Activated naive CD8-positive, alpha-beta T cell treated with anti-CD3 and anti-CD28 coated beads, Interleukin-2, amount 50 U/mL, for 24 hours (primary cell): ENCODE measurements at places on chromosomes 12 and 14.

DNA sequence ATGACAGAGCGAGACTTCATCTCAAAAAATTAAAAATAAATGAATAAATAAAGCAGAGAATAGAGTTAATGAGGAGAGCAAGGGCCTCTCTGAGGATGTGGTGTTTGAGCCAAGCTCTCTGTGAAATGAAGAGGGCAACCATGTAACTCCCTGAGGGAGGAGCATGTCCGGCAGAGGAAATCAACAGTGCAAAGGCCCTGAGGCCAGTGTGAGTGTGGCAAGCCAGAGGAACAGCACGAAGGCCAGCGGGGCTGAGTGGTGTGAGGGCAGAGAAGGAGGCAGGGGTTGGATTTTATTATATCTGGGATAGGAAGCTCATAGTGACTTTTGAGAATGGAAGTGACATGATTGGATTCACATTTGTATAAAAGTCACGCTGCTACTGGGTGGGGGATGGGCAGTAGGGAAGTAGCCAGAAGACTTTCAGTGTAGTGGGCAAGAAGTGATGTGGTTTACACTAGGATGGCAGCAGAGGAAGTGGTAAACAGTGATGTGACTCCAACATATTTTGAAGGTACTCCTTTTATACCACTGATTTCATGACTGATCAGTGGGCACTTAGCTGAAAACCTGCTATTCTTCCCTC lies 10.3 kb upstream of the LRP1-AS start:
- no peak for DNase-seq

DNA sequence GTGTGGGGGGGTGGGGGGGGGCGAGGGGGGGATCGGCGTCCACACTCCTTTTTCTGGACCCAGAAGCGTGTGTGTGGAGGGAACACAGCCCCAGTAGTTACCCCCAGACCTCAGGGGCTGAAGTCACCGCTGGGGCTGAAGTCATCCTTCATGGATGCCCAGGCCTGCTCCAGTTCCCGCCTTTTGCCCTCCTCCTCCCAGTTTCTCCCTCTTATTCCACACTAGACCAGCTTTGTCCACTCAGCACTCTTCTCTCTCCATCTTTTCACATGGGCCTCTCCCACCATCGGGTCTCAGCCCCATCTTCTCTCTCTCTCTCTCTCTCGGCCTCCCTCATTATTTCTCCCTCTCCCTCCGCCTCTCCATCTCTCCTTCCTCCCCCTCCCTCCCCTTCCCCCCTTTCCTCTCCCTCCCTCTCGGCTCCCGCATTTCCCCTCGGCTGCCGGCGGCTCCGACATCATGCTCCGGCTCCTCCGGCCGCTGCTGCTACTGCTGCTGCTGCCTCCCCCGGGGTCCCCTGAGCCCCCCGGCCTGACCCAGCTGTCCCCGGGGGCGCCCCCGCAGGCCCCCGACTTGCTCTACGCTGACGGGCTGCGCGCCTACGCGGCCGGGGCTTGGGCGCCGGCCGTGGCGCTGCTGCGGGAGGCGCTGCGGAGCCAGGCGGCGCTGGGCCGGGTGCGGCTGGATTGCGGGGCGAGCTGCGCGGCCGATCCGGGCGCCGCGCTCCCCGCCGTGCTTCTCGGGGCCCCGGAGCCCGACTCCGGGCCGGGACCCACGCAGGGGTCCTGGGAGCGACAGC lies at the start of gene P3H3:
Gene P3H3, plus strand, starts transcription at position 426 of the 799 bp plus-strand sequence. Its CDS starts 34 bp downstream, at position 460.
- no peak for DNase-seq

DNA sequence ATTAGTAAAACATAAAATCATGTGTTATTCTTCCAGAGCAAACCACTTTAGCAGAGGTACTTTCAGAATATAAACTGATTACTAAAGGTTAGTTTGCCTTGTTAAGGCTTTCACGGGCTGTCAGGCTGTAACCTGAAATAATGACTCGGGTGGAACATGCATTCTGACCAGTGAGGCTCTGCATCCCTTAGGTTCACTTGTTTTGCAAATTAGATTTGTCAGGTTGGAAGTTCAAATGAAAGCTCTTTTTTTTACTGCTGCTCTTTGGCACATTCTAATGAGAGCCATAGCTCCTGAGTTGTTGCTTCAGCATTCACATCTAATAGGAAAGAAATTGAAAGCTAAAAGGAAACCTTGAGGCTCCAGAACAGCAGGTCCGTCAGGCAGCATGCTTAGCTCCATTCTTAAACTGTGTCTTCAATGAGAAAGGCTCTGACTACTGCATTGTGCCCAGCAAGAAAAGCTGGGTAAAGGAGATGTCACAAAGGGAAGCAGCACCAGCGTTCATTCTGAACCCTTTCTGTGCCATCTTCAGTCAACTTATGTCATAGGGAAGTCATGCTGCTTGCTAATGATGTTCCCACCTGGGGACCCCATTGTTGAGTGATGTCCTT lies 445.5 kb upstream of the FBXO33 start:
- no peak for DNase-seq

- no peak for DNase-seq
Measured at GRCh38 chr14:90522571-90523191, 125.9 kb downstream of the CALM1 start.

DNA sequence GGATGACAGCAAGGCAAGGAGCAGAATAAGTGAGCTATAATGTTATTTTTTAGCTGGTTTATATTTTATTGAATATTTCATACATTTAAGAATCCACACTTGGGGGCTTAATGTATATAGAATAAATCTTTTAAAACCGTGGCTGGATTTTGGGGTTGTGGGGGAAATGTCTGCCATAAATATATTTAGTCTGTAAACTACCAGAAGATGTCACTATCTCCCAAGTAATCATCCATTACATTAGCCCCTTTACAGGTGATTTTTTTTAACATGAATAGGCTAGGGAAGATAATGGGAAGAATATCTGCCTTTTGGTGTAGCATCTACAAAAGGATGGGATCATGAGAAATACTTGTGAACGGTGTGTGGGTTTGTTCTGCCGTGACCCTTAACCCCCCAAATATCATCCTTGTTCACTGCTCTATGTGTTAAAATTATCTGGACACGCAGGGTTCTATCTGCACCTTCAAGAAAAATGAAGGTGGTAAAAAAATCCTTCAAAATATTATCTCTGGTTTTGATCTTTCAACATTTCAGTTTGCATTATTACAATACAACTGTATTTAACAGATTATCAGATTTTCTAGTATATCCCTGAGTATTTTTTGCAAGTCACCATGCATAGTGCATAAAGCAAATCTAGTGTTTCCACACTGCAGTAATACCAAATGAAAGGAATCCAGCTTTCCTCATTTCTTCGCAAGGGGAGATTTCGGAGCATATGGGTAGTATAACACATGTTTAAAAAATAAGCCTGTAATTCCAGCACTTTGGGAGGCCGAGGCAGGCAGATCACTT lies 8.0 kb upstream of the SLC17A8 start:
- DNase-seq = no peak

DNA sequence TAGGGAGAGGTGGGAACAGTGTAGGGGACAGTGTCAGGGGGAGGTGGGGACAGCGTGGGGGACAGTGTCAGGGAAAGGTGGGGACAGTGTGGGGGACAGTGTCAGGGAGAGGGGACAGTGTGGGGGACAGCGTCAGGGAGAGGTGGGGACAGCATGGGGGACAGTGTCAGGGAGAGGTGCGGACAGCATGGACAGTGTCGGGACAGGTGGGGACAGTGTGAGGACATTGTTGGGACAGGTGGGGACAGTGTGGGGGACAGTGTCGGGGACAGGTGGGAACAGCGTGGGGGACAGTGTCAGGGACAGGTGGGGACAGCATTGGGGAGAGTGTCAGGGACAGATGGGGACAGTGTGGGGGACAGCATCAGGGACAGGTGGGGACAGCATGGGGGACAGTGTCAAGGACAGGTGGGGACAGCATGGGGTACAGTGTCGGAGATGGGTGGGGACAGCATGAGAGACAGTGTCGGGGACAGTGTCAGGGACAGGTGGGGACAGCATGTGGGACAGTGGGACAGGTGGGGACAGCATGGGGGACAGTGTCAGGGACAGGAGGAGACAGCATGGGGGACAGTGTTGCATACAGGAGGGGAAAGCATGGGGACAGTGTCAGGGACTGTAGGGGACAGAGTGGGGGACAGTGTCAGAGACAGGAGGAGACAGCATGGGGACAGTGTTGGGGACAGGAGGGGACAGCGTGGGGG lies 139.0 kb downstream of the TMEM121 start:
- no peak for DNase-seq

GRCh38 chr12:113519464-113520307 lies 48.0 kb upstream of the LHX5 start:
- DNase-seq = no peak

DNA sequence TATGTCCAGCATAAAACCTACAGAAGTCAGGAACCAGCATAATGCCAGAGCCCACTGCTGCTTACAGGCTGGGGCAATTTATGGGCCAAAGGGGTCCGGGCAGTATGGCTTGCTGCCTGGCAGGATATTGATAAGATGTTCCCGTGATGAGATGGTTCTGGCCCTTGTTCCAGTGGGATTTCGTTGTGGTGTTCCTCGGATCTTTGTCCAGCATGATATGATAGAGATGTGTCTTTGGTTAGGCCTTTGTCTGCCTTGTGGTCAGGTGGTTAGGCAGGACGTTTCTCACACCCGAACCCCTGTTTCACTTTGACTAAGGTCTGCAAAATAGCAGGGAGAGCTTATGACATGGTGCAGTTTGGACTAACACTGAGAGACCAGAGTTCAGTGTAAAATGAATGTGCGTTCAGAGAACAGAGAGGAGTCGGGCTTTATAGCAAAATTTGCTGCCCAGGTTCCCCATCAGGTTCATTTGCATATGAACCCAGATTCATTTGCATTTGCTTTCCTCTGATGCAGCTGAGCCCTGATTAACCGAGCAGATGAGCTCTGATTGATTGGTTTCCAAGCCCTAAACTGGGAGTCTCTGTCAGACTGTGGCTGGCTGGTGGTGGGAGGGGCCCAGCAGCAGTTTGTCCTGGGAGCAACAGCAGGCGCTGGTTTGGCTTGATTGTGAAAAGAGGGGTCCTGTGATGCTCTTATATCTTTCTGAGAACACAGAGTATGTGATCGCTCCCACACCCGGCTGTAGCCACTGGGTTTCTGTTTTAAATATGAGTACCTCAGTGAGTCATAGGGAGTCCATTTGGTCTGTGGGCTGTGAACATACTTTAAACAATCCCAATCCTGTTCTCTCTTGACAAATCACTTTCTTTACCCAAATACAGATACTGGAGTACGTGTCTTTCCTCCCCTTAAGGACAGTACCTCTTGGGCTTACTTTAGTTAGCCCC lies 156.3 kb upstream of the PZP start:
- DNase-seq = peak; percentile 24

GRCh38 chr14:102037686-102038085 lies 49.2 kb downstream of the HSP90AA1 start:
- no peak for DNase-seq

GRCh38 chr12:78167510-78167909 lies 336.8 kb downstream of the NAV3 start:
- no peak for DNase-seq

DNA sequence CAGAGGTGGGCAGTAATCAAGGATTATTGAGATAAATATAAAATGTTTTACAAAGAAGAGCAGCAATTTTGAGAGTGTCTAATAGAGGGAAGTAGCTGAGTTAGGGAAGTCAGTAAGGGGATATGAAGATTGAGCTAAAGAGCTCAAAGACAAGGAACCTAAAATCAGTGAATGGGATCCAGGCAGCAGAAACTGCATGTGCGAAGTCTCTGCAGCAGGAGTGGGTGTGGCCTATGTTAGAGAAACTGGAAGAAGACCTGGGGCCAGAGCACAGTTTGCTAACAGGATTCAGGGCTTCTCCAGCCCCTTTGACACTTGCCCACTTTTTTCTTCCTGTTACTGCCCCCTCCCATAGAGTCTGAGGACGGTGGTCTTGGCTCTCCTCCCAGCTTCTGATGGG lies 36.3 kb upstream of the PLXNC1 start:
- DNase-seq = no peak

- no peak for DNase-seq
Measured at GRCh38 chr12:109638735-109639134, 65.1 kb downstream of the MVK start.

- no peak for DNase-seq
Measured at GRCh38 chr14:50521912-50522341, 10.4 kb downstream of the MAP4K5 start.

DNA sequence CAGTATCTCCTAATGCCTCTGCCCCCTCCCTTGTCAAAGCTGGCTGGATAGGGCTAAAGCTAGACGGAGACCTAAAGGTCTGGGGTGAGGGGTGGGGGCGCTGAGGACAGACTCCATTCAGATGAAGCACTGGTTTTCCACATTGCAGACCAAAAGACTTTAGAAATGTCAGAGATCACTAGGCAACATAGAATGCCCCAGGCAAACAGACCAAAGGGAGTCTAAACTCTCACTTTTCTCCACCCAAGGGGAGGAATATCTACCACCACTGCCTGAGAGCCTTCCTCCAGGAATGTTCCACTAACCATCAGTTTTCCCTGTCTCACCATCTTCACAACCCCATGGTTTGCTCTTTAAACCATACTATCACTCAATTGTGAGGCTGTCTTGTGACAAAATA lies 106.9 kb upstream of the KRAS start:
- no peak for DNase-seq

DNA sequence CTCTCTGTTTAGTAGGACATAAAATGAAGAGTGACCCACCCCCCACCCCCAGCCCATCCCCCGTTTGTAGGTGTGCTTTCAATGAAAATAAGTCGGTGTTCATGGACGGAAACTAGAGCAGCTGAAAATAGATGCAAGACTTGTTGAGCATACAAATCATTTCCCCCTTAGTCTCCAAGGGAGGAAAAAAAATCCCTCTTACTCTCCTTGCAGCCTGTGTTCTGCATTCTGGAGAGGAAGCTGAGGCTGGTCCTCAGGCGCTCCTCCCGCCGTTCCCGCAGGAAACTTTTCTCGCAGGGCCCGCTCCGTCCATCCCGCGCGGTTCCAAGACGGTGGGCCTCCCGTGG lies 259.0 kb upstream of the E2F7 start:
- no peak for DNase-seq

GRCh38 chr14:51939755-51940301 lies 49.5 kb upstream of the RTRAF start:
- DNase-seq = no peak

DNA sequence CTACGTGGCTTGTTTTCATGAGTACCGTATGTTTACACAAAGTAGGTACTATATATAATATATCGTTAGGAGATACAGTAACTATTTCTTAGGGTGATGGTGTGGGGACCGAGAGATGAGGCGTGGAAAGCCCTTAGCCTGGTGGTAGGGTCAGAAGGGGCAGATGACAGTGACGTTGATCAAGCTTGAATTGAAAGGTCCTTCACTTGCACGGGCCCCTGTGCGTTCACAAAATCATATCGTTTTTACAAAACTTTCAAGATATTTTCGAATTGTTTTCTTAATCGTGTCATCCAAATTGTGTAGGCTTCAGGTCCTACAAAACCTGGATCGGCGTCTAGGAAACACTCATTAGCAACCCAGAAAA lies 881 bp upstream of the SOS2 start:
- no peak for DNase-seq

DNA sequence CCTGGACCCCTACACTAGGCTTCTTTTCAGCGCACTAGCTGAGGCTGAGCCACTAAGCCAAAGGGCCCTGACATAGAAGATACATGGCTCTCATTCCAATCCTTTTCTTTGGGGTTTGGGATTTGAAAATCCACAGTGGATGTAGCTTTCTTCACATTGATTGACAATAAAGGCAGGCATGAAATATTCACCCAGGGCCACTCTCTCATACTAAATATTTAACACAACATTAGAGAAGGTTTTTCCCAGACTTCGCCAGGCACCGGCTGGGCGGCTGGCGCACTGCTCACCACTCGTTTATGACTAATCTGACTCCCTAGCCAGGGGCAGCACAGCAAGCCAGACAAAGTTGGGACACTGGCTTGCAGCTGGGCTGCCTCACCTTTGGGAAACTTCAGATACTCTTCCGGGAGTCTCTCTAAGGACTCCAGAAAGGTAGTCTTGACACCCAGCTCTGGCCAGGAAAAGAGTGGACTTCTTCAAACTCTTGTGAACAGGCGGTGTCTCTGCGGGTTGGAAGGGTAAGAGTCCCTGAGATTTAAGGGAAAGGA lies 699 bp upstream of the HOXC11 start:
- DNase-seq = no peak
